ENCODE measurements at places on chromosomes 3 and 15.

DNA sequence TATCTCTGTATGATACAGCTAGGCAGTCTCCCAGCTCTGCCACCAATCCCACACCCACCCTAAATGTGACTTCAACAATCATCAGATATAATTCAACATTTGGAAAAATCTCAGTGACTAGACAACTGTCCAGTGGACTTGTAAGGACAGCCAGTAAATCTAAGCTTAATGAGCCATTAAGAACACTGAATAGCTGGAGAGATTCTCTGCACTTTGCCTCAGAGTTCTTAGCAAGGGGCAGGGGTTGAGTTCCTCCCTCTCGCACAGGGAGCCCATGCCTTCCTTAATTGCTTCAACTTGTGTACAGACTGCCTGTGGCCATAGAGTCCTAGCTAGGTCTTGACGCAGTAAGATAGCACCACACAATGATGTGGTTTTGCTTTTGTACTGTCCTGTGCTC lies 15.6 kb downstream of the MEX3B start:
- DNase-seq, result no peak

DNA sequence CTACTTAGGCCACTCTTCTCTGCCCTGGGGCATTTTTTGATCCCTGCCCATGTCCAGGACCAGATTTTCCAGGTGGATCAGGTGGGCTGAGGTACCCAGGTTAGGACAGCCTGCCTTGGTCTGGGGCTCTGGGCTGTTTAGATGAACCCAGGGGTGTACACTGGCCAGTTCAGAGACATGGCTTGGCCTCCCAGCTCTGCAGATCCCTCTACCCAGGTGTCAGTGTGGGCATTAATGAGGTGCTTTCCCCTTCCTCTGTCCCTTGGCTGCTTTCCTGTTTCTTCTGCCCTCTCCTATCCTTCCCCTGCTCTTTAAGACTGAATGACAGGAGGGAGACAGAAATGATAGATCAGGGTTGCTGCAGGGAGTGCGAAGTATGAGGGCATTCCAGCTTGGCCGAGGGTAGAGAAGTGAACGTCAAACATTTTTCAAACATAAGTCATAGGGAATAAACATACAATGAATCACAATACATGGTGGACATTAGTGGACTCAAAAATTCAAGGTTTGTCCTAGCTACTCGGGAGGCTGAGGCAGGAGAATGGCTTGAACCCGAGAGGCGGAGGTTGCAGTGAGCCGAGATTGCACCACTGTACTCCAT lies 30.5 kb downstream of the RTP1 start:
- DNase-seq, result no peak

GRCh38 chr3:136617198-136617597 lies 135.0 kb downstream of the STAG1 start:
- no peak for DNase-seq

DNA sequence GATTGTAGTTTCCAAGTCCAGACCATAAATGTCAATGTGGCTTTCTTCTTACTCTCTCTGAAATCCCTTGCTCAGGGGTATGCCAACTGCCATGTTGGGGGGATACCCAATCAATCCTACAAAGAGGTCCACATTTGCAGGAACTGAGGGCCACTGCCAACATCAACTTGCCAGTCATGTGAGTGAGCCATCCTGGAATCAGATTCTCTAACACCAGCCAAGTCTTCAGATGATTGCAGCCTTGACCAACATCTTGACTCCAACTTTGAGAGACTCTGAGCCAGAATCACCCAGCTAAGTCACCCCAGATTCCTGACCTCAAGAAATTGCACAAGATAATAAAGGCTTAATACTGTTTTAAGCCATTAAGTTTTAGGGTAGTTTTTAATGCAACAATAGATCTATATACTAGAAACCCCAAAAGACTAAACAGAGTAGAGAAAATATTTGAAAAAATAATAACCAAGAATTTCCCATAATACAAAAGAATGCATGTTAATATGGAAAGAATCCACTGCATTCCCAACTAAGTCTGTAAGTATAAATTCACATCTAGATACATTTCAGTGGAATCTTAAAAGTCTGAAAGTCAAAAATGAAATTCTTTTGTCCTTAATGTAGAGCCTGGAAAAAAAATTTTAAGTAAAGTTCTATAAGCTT lies 22.4 kb downstream of the ISG20 start:
- DNase-seq, result no peak

DNA sequence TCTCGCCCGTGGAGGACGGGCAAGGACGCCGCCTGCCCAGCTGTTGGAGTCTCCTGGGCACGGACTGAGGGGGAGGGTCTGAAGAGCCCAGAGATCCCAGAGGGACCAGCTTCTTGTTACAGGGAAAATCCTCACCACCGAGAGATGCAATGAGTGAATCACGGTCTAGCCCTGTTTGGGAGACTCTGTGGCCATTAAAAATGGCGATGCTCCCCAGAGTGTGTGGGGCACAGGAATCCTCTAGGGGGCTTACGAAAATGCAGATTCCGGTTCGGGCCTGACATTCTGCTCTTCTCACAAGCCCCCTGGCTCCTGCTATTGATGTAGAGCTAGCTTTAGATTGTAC lies 35.5 kb upstream of the EPHB3 start:
- no peak for DNase-seq

GRCh38 chr3:9696480-9697220 lies 7.0 kb upstream of the CPNE9 start:
- no peak for DNase-seq

GRCh38 chr3:121488628-121489027 lies 57.2 kb downstream of the POLQ start:
- no peak for DNase-seq

DNA sequence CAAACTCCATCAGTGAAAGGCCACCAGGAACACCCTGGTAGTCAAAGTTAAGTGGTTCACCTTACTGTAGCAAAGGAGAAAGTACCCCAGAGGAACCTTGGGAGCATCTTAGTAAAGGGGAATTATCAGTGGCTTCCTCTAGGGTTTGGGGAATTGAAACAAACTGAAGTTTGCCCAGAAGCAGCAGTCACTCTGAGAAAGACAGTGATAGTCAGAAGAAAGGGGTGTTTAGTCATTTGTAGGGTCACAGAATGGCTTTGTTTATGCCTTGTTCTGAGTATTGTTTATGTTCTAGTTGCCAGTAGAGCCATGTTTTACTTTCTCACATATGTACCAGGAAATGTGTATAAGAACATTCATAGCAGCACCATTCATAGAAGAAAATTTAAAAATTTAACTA lies 93.8 kb downstream of the FHIT start:
- no peak for DNase-seq

- no peak for DNase-seq
These were observed 68.7 kb upstream of the PRR23C start for GRCh38 chr3:139113231-139113992.

- DNase-seq, result no peak
These were observed 3.8 kb downstream of the FAM43A start for GRCh38 chr3:194689493-194689944.

- peak; percentile 46 for DNase-seq
These were observed 524.1 kb upstream of the CFAP20DC start for GRCh38 chr3:59573911-59574310.

- DNase-seq, result no peak
These were observed 918.8 kb upstream of the CFAP20DC start for GRCh38 chr3:59968513-59969045.

- no peak for DNase-seq
These were observed 228.4 kb downstream of the KLF13 start for GRCh38 chr15:31555022-31555421.

GRCh38 chr3:150124142-150124541 lies 153.4 kb upstream of the PFN2 start:
- DNase-seq, result no peak

DNA sequence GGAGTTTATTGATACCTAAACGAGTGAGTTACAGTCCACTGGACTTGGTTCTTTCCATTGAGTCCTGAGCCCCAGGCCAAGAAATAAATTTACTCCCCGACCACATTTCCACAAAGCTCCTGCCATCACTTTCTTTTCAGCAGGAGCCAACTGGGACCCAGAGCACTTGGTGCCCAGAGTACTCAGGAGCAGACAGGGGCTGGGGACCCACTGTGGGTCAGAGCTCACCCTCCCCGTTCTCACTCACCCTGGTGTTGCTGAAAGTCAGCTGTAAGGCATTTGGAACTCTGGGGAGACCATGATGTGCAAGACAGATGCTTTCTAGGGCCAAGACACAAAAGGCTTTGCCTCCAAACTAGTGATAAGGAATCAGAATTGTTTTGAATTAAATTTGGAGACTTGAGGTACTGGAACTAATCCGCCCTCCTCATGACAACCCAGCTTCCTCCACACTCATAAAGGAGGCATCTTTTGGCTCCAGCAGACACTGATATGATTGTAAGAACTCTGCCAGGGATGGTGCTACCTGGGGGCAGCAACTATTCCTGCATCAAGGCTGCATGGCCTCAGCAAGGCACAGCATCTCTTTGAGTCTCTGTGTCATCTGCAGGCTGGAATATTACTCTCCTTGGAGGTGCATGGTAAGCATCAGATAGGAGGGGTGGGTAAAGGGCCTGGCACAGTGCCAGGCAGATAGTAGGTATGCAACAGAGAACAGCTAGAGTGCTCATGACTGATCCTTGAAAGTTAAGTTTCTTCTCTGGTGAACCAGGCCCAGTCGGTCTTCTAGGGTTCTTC lies 7.3 kb upstream of the CAMK1 start:
- DNase-seq, result no peak

DNA sequence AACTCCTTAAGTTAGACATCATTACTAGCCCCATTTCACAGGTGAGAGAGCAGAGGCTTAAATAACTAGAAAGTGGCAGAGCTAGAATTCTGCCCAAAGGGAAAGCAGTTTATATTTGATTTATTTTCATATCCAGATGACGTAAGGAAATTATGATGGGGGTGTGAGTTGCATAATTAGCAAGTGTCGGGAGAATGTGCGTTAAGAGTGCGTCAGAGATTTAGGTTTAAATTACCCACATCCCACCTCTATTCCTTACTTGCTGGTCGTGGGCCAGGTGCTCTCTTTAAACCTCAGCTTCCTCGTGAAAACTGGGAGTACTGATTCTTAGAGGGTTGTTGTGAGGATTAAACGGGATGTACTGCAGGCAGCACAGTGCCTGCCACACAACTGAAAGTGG lies 32.3 kb downstream of the FSTL1 start:
- no peak for DNase-seq

- DNase-seq, result no peak
These were observed at the start of gene OCA2 for GRCh38 chr15:28098766-28099554. OCA2 (minus strand) TSS chr15:28099315; CDS start chr15:28081874, 17,441 bp downstream.

- no peak for DNase-seq
These were observed 52.9 kb downstream of the CCNL1 start for GRCh38 chr3:157107037-157107436.

GRCh38 chr3:31305340-31305739 lies 227.4 kb upstream of the STT3B start:
- no peak for DNase-seq

DNA sequence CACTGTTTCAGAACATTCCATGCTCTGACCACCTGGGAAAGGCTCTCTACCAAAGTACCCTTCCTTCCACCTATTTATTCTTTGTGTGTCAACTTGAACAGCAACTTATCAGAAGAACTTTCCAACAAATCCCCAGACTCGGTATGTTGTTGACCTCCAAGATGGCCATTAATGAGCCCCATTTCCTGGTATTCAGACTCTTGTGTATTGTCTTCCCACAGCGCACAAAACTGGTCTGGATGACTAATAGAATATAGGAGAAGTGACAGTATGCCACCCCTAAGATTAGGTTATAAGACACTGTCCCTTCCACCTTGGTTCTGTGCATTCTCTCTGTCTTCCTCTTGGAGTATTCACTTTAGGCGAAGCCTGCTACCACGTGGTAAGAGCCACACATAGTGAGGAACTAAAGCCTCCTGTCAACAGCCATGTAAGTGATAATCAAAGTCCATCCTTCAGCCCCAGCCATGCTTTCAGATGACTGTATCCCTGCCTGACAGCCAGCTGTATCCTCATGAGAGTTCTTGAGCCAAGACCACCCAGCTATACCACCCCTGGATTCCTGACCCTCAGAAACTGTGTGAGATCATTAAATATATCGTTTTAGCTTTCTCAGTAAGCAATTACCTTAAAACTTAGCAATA lies 481.7 kb downstream of the MAGI1 start:
- DNase-seq, result no peak

GRCh38 chr3:74510261-74510818 lies 104.1 kb downstream of the CNTN3 start:
- DNase-seq, result no peak
